ENCODE measurements at places on chromosomes 4 and X.
A peak's percentile ranks its signal among the peaks of the same experiment; 100 is the strongest.

GRCh38 chr4:97587912-97588311 lies 555.4 kb downstream of the STPG2 start:
- DNase-seq: no peak

- DNase-seq: no peak
These were observed 87.4 kb downstream of the KIT start for GRCh38 chr4:54745031-54745770.

DNA sequence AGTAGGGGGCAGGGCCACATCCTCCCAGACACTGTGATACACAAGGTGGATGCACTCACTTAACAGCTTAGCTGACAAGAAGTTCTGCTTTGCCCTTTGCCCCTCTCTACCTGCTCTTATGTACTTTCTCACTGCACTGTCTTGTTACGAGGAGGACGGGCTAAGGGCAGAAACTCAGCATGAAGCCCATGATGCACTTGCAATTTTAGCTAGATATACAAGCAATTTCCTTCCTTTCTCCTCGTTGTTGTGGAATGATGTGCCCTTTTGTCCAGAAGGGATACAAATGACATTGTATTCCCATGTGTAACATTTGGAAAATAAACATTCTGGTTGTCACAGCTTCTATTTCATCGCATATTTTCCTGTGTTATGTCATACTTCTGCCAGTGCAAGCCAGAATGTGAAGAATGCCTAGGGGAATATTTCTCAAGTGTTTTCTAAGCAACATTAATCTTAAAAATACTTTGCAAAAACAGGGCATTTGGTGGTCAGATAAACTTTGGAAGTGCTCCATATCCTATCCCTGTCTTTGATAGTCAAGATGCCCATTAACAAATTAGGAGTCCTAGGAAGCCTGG lies 47.2 kb downstream of the MAOA start:
- no peak for DNase-seq

DNA sequence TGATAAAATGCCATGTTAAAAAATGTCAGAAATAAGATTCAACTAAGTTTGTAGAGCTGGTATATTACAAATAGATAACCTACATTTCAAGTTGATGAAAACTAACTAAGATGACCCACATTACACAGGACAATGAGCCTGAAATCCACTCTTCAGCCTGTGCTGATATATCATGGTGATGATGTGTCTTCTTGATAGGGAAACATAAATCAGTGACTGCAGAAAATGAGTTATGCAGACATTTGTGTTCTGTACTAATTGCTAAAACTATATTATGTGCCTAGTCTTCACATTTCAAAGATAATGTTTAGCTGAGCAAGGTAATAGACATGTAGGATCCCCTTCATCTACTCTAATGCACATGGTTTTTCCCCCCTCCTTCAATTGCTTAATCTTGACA lies 331.6 kb upstream of the F9 start:
- no peak for DNase-seq

- no peak for DNase-seq
These were observed 427.1 kb upstream of the FAM47C start for GRCh38 chrX:36581030-36581429.

DNA sequence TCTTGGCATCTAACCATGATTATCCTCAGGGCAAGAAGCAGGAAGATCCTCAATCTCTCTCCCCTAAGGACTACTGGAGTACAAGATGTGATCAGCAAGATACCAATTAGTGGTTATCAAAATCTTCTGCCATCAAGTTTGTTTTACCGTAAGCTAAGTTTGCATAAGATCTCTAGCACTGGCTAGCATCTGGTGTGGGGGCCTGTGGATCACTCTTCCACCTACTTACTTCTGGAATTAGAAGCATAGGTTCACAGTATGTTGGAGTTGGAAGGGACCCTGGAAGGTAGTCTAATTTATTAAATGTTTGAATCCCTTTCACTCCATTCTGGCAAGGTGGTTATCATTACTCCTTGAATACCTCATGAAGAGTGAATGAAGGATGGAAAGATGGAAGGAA lies 93.3 kb upstream of the BANK1 start:
- no peak for DNase-seq

- DNase-seq: no peak
These were observed 4.8 kb upstream of the DUSP9 start for GRCh38 chrX:153642051-153642654.

DNA sequence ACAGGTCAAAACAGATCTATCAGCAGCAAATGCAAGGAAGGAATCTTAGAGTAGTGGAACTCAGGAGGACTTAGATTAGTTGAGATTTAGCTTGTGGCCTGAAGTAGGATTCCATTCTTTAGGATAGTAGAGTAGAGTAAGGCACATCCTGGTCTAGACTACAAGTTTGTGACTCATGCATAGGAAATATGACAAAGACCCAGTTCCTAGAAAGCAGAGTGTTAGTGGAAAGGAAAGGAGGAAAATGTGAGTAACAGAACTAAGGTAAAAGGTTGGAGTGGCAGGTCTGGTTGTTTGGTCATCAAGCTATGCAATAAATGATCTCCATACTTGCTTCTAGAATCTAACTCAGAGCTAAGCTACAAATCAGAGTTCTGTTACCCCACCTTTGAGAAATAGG lies 595.0 kb downstream of the ACTRT1 start:
- no peak for DNase-seq

- DNase-seq: no peak
These were observed 361 bp downstream of the TMEM128 start for GRCh38 chr4:4247696-4248028.

DNA sequence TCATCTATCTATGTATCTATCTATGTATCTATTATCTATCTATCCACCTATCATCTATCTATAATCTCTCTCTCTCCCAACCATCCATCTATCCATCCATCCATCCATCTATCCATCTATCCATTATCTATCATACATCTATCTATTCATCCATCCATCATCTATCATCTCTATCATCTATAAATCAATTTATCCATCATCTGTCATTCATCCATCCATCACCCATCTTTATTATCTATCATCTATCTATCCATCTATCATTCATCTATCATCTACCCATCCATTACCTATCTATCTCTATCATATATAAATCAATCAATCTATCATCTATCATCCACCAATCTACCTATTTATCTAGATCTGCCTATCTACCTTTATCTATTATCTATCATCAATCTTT lies 69.4 kb upstream of the PPP2R3B start:
- DNase-seq: no peak

DNA sequence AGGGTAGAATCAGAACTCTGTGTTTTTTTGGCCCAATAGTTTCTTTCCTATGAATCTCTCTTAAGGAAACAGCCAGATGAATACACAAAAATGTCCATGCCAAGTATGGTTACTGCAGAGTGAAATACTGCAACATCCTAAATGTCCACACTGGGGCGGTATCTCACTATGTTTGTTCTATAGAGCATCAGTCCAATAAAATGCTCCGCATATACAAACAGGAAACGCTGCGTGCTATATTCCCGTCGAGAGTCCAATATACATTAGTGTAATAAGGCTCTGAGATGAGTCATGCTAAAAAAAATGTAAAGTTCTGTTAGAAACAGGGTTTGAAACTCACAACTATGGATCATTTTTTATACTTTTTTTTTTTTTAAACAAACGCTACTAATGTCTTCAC lies 72.9 kb upstream of the ENOX2 start:
- DNase-seq: peak; percentile 12

GRCh38 chrX:17052210-17052609 lies 105.8 kb downstream of the REPS2 start:
- no peak for DNase-seq

- no peak for DNase-seq
These were observed 1.5 kb downstream of the PITX2 start for GRCh38 chr4:110621328-110621812.

- DNase-seq: no peak
These were observed 398.2 kb upstream of the DIPK2B start for GRCh38 chrX:45598861-45599260.

DNA sequence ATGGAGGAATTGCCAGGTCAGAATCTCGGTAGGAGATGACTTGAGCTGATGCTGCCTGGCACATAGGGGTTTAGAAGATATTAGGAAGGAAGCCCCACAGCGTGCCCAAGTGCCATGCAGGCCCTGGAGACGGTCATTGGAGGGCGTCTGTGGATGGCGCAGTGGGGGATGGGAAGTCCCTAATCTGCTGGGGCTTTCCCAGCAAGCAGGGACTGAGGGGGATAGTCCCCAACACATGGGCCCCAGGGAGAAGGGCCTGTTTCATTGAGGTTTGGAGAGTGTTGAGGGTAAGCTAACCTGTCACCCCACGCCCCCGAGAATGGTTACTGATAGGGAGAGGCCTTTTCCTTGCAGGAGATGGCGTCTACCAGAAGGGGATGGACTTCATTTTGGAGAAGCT lies 7.8 kb downstream of the TAFAZZIN start:
- no peak for DNase-seq

DNA sequence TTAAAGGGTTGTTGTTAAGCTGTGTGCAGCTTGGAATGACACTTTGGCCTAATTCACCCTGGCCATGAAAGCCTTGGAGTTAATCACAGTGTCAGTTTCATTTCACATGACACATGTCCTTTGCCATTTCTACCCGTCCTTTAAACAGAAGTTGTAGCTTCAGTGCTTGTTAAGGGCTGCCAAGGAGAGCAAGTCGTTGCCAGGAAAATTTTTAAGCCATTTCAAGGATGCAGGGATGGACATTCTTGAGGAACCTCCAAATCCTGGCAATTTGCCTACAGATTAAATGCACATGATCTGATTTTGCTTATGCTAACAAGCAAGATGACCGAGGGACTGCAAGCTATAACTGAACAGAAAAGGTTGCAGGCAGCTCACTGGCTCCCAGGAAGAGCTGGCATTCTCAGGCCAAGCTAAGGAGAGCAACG lies 40.5 kb downstream of the SETD7 start:
- no peak for DNase-seq

GRCh38 chrX:13285693-13286092 lies 34.2 kb downstream of the ATXN3L start:
- no peak for DNase-seq

DNA sequence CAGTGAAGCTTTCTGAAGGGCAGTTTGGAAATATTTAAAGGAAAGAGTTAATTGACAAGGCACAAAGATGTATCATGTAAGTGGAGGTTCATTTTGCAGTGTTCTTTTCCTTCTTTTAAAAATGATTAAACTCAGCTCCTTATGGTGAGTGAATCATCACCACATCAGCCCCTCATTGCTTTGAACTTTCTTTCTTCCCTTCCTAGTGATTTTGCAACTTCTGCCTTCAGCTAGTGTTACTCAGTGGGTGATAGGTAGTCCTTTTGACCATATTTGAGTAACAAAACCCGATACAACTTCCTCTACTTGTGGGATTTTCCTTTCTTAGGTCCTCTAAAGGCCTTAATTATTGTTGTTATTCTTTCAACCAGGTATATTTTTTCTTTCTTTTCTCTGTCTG lies 8.2 kb downstream of the ZCCHC4 start:
- DNase-seq: no peak

- DNase-seq: no peak
These were observed 251.5 kb downstream of the RASL11B start for GRCh38 chr4:53113431-53114225.

DNA sequence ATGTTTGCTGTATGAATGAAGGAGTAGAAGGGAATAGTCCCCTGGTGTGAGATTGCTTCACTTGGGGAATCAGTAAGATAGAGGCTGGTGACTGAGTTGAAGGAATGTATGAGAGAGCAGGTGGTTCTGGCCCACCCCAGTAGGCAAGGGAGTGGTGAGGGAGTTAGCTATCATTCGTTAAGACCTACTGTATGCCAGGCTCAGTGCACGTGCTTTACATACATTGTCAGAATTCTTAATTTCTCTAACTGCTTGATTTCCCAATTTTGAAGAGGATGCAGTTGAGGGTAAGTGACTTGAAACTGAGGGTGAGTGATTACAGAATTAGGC lies 700 bp downstream of the VMA21 start:
- peak; percentile 3 for DNase-seq

GRCh38 chr4:173446416-173446815 lies 47.5 kb upstream of the SCRG1 start:
- no peak for DNase-seq

- peak; percentile 47 for DNase-seq
These were observed 923 bp upstream of the CPEB2 start for GRCh38 chr4:15001248-15001868.

- DNase-seq: peak; percentile 14
These were observed 239.6 kb downstream of the GRXCR1 start for GRCh38 chr4:43132010-43132582.

DNA sequence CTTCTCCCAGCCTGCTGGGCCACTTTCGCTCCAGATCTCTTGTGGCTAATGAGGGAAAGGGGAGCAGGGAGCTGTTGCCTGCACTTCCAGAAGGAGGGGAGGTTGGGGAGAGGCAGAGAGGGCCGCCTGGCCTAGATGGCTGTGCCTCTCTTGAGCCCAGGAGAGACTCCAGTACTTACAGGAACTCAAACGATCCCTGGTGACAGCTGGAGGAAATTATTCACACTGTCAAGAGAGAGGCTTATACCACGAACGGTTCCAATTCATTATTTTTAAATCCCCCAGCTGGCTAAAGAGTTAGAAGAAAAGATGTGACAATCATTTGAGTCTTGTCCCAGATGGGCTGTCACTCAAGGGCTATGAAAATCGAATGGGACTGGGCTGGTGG lies 96.1 kb downstream of the PHKA2 start:
- no peak for DNase-seq
